ENCODE measurements at places on chromosomes 12 and 14. TPM values are rescaled to one million over a fixed set of nuclear protein-coding genes. Genes with fewer than 3 reads are reported as not detected.

DNA sequence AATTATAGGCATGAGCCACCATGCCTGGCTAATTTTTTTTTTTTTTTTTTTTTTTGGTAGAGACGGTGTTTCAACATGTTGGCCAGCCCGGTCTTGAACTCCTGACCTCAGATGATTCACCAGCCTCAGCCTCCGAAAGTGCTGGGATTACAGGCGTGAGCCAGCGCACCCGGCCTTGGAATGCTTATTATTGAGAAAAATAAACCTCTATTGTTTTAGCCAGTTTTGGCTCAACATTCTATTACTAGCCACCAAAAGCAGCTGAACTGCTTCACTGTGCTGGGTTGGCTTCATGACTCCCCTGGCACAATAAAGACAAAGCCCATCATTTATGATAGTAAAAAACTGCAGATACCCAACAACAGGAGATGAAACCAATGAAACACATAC lies 93.5 kb upstream of the CEP83 start:
- H3K27ac ChIP-seq, result no peak overlapping the region
- H3K4me1 ChIP-seq, result no peaks in the 10 kb centered on the region
- DNase-seq, result no peak
- no peaks in the 10 kb centered on the region for H3K36me3 ChIP-seq
- H3K4me3 ChIP-seq, result no peak overlapping the region

DNA sequence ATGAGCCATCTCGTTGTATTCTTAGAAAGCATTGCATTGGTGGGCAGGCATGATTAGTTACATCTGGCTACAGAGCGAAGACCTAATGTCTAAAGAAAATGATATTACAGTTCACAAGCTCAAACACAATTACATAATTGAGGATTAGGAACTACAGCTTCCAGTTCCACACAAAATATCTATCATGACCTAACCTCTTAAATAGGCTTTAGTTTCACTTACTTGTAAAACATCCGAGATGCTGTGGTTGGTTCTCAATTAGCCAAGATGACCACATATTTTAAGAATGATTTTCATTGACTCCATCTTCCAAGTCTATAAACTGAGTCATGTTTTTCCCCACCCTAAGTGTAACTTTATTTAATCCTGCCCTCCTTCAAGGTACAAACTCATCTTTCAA lies 69.5 kb downstream of the LRIG3 start:
- no peaks in the 10 kb centered on the region for H3K36me3 ChIP-seq
- no peak for DNase-seq
- H3K4me3 ChIP-seq, result no peak overlapping the region

- H3K27ac ChIP-seq, result no peak overlapping the region
- no peaks in the 10 kb centered on the region for H3K27me3 ChIP-seq
- H3K4me1 ChIP-seq, result no peaks in the 10 kb centered on the region
- no peak for DNase-seq
Observed at GRCh38 chr12:58269476-58269875, 328.1 kb downstream of the ATP23 start.

DNA sequence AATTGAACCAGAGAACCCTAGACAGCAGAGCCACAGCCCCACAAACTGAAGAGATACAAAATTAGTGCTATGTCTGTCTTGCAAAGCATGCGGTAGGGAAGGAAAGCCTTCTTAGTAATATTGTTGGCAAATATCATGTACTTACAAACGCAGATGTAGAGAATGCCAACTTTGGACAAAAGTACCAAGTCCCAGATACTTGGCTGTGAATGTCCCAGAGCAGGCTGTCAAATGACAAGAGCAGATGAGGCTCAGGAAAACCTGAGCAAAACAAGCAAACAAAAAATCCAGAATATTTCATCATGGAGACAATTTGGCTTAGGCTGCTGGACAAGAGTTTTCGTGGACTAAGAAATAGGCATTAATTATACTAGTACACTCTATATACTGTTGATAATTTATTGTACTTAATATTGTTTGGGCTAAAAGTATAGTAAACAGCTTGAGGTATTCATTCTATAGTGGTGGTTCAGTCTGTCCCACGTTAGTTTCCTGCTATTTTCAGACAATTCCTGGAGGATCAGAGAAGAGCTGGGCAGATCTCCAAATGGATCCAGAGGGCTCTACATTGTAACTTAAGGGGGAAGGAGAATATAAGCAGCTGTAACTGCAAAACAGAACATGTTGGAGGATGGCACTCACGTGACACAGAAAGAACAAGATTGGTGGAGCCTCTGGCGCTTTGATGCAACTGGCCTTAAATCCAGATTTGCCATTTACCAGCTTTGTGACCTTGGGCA lies 329.8 kb downstream of the ATP23 start:
- H3K4me3 ChIP-seq, result no peak overlapping the region
- no peaks in the 10 kb centered on the region for H3K36me3 ChIP-seq
- no peak for DNase-seq
- no peaks in the 10 kb centered on the region for H3K4me1 ChIP-seq
- H3K27ac ChIP-seq, result no peak overlapping the region

- H3K4me3 ChIP-seq, result no peak overlapping the region
- H3K27me3 ChIP-seq, result no peaks in the 10 kb centered on the region
Observed at GRCh38 chr12:51833448-51834227, 14.9 kb downstream of the FIGNL2 start.

DNA sequence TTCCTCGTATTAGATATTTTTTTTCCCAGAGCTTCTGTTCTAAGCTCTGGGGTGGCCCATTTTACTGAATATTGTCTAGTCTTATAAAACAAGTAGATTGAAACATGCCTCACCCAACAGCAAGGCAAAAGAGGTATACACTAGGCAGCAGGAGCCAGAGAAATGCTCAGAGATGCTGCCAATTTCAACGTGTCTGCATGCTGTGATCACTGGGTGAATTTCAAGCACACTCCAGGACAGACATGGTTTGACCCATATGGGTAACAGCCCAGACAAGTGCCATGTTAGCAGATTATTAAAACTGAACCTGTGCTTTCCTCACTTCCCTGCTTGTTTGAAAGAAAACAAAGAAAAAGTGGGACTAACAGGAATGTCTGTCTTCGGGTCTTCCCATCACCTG lies 321.3 kb downstream of the MED13L start:
- no peak overlapping the region for H3K27ac ChIP-seq
- peaks cover 7% of the 10 kb centered on the region for H3K36me3 ChIP-seq
- DNase-seq, result no peak

GRCh38 chr12:131171029-131171428 lies 217.3 kb downstream of the ADGRD1 start:
- H3K4me3 ChIP-seq, result no peak overlapping the region
- no peaks in the 10 kb centered on the region for H3K4me1 ChIP-seq
- H3K27me3 ChIP-seq, result no peaks in the 10 kb centered on the region
- no peak overlapping the region for H3K27ac ChIP-seq

DNA sequence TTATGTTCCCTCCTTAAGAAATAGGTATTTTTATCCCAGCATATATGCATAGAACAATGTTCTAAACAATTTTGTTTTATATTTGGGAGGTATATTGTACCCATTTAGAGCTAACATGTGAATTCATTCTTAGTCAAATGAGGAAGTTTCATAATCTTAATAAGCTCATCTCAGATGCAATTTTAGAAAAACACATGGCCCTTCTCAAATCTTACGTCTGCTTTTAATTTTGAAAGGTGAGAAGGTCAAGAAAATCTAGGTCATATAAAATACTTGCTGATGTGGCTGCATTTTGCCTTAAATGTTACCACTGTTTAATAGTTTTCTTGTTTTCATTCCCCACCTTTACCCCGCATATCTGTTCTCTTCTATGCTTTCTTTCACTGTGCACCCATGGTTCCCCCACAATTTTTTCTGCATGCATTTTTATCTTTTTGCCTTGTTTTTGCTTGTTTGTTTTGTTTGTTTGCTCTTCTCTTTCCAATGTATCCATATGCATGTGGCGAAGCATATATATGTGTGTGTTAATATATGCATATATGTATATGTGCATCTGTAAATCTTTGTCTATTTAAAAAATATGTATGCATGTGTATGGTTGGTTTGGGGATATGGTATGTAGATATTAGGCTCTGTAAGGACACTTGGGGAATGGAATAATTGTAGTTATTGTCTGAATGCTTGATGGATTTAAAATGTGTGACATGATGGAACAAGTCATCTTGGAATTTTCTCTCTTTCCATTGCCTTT lies 317.1 kb downstream of the BCAT1 start:
- no peak overlapping the region for H3K4me3 ChIP-seq
- H3K4me1 ChIP-seq, result no peaks in the 10 kb centered on the region
- DNase-seq, result no peak
- no peaks in the 10 kb centered on the region for H3K36me3 ChIP-seq

GRCh38 chr12:62629971-62630739 lies 163.5 kb downstream of the MON2 start:
- no peak for DNase-seq
- H3K27ac ChIP-seq, result no peak overlapping the region

- H3K27me3 ChIP-seq, result no peaks in the 10 kb centered on the region
- no peaks in the 10 kb centered on the region for H3K36me3 ChIP-seq
- H3K4me1 ChIP-seq, result no peaks in the 10 kb centered on the region
- no peak overlapping the region for H3K4me3 ChIP-seq
- no peak overlapping the region for H3K27ac ChIP-seq
Observed at GRCh38 chr12:117236456-117237001, 46.3 kb upstream of the FBXO21 start.

The RAB21 gene
- 6.5 TPM for total RNA-seq

The CLEC7A gene
- 3.6 TPM for total RNA-seq

The SSTR1 gene
- 3.2 TPM for total RNA-seq

The DCAF11 gene
- 215 TPM for total RNA-seq

Measured in liver (tissue), 10 donors.